Pons (tissue), 1 donor: ENCODE measurements at places on chromosomes 5 and 9.

DNA sequence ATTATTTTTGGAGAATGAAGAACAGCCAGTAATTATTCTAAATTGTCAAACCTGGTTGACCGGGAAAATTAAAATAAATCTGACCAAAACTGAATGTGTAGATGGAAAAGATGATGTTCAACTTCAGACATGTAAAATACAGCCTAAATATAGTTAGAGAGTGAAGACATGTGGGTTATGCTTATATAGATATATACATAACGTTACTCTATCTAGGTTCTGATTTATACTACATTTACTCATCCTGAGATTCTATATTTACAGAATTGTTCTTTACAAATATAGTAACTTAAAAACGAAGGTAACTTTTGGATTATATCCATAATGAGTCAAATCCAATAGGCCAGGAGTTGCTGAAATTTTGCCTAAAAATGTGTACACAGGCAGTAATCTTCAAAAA, 20.8 kb upstream of the THG1L start:
- no peak for DNase-seq

GRCh38 chr9:35529161-35529823, 39.4 kb downstream of the RUSC2 start:
- peak; percentile 68 for DNase-seq

GRCh38 chr5:73171495-73171894, 1.5 kb upstream of the TMEM174 start:
- no peak for DNase-seq

GRCh38 chr5:148788636-148789035, 37.8 kb upstream of the ADRB2 start:
- DNase-seq, result no peak

GRCh38 chr5:33297760-33298216, 143.0 kb upstream of the TARS1 start:
- DNase-seq, result no peak

DNA sequence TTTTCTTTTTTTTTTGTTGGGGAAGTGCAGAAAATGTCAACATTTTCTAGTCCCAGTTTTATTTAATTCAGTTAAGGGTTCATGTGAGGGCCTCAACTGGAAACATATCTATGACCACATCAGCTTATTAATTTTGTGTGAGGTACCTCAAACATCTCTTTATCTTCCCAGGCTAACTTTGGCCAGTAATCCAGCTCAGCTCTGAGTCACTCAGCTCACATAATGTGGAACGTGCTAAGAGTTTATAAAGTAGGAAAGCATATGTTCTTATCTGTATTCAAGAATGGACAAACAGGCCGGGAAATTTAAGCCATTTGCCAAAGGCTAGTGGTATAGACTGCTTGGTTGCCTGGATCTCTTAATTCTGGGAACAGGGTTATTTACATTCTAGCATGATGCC, 118.4 kb downstream of the INSYN2B start:
- DNase-seq, result no peak

- no peak for DNase-seq
These were observed 4.2 kb upstream of the IL6ST start for GRCh38 chr5:55998966-55999365.

DNA sequence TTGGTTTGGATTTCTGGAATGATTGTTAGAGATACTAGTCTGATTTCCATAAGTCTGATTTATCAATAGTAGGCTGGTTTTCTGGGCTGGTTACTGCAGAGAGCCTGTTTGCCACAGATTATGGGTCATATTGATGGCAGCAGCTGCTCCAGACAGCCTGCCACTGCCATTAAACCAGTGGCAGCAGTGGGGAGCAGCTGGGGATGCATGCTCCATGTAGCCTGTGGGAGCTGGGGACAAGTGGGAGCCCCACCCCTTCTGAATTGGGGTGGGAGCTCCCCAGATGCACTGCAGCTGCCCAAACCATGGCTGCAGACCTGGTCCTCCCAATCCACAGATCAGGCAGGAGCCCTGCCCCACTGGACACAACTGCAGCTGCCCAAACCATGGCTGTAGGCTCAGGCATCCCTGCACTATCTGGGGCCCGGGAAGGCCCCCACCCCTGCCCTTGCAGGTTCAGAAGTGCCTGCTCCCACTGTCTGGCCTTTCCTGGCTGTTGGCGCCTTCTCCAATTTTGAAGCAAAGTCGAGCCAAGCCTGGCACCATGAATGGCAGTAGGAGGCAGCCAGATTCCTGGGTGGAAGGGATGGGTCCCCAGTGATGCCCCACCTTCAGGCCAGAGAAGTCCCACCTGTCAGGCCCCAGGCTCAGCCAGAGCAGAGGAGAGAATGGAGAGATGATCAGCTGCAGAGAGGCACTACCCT, 402.9 kb upstream of the TYRP1 start:
- DNase-seq, result no peak

DNA sequence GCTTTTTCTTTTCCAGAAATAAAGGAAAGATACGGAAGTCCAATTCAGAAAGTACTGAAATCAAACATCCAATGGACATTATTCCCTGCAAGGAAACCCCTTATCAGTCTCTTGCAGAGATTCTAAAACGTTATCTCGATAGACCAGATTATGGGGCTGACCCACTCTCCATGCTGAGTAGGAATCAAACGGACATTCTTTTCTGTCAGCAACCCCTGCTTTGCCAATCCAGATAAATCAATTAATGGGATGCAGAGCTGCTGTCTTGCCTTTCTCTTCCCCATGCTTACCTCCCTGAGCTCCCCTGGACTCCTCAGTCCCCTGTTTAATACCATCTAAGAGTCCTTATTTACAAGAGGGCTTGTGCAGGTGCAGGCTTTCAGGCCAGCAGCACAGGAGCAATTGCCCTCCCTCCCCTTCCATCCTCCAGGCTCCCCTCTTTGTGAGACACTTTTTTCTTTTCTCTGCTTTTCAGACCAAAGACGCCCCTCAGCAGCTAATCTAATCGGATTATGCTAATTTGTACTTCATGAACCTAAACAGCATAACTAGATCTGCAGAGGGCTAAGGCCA, 14.2 kb downstream of the TAL2 start:
- DNase-seq, result no peak

- DNase-seq, result no peak
These were observed 9.8 kb downstream of the SMIM23 start for GRCh38 chr5:171795381-171795780.

- DNase-seq, result no peak
These were observed 157.7 kb downstream of the SLF1 start for GRCh38 chr5:94776167-94776566.

DNA sequence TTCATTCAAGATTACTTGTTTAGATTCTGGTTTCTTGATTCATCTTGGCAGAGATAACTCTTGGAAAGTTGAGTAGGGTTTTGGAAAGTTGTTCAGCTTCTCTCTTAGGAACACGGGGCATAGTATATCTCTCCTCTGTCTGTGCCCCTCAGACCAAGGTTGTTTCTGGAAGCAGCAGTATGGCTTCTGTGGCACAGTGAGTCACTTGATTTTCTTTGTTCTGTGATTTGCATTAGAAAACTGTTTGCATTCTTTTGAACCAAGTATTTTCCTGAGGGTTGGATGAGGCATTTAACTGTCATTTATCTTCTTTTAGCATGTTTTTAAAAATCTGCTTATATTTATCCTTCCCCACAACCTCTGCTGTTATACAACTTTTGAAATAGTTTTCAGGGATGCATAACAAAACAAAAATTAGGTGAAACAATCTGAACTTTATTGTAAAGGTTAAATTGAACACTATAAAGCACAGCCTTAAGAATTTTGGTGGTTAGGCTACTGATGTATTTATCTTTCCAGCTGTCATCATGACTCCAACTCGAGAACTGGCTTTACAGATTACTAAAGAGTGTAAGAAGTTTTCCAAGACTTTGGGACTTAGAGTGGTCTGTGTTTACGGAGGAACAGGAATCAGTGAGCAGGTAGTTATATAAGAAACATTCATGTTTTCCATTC, 26.5 kb downstream of the DDX46 start:
- no peak for DNase-seq

DNA sequence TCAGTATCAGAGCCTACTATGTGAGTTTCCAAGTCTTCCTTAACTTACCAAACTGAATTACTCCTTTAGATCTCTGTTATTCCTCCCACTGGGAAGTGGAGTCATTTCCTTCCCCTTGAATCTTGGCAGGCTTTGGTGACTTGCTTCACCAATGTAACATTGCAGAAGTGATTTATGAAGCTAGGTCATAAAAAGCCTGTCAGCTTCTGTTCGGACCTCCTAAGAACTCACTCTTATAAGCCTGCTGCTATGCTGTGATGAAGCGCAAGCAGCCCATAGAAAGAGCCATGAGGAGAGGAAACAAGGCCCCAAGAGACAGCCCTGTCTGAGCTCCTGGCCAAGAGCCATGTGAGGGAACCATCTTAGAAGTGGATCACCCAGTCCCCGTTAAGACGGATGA, 14.2 kb upstream of the FOXB2 start:
- DNase-seq, result no peak

GRCh38 chr5:58746321-58746720, 163.4 kb downstream of the RAB3C start:
- no peak for DNase-seq

GRCh38 chr9:121125590-121125989, 50.8 kb downstream of the CNTRL start:
- DNase-seq, result no peak

- DNase-seq, result peak; percentile 27
These were observed at the start of gene FOXD1 for GRCh38 chr5:73448463-73449136. TSS of gene FOXD1 (minus strand) at chr5:73448777. CDS start at chr5:73448362, 415 bp downstream.

DNA sequence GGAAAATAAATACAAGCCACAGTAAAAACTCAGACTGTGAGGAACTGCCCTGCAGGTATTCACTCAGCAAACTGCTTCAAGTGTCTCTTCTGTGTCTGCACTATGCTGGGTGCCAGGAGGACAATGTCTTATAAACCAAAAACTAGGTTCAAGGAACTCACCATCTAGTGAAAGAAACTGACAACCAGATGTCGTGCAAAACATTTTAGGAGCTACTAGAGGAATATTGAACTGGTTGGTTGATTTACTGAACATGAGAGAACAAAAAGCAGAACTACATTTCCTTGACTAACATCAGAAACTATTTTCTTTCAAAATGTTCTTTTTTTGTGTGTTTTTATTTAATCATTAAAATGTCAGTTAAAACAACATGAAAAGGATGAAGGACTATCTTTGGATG, 35.2 kb downstream of the ZNF366 start:
- no peak for DNase-seq

GRCh38 chr9:18456624-18457237, 17.2 kb upstream of the ADAMTSL1 start:
- no peak for DNase-seq

DNA sequence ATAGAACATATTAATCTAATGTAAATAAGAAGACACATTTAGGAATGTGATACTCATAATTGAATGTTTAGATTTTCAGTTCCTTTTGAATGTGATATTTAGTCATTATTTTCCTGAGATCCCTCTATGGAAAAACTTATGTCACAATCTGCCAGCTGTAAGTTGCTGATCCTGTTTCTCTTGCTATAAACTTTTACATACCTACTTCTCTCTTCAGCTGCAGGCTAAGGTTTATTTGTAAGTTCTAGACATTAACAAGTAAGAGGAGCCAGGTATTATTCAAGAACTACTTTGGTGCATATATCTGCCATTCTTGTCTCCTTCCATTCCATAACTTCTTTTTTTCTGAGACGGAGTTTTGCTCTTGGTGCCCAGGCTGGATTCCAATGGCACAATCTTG, 462.4 kb downstream of the PRR16 start:
- no peak for DNase-seq

- no peak for DNase-seq
These were observed 14.0 kb upstream of the PSMD5 start for GRCh38 chr9:120856700-120857099.

DNA sequence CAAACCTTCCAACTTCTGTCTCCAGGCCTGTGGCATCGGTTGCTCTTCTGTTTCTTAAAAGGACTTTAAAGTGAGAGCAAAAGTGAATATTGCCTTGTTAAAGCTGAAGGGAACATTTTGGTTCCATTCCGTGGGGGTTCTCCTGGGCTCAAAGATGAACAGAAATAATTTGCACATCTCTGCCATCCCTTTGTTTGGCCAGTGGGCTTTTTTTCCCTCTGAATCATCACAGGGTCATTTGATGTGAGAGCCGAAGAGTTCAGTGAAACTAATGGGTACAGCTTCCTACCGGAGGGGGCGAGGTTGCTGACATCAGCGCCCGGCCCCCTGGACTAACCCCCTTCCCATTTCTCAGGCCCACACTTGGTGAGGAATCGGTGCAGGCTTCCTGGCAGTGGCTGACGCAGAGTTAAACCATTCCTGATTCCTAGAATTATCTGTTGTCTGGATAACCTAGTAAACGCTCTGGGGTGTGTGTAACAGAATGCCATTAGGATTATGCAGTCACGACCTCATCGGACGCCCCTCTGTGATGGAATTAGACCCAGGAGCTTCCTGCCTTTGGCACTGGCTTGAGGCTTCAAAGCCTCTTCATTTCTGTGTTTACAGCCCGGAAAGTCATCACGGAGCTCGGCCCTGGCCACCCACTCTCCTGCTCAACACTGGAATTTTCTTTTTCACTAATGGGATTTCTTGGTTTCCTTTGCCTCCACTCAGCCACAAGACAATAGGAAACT, 61.6 kb upstream of the RPL26L1 start:
- no peak for DNase-seq

GRCh38 chr5:177446200-177447065, at the start of gene PRR7:
TSS of gene PRR7 (plus strand) at chr5:177446814. CDS start at chr5:177455068, 8,254 bp downstream.
- DNase-seq, result peak; percentile 65

DNA sequence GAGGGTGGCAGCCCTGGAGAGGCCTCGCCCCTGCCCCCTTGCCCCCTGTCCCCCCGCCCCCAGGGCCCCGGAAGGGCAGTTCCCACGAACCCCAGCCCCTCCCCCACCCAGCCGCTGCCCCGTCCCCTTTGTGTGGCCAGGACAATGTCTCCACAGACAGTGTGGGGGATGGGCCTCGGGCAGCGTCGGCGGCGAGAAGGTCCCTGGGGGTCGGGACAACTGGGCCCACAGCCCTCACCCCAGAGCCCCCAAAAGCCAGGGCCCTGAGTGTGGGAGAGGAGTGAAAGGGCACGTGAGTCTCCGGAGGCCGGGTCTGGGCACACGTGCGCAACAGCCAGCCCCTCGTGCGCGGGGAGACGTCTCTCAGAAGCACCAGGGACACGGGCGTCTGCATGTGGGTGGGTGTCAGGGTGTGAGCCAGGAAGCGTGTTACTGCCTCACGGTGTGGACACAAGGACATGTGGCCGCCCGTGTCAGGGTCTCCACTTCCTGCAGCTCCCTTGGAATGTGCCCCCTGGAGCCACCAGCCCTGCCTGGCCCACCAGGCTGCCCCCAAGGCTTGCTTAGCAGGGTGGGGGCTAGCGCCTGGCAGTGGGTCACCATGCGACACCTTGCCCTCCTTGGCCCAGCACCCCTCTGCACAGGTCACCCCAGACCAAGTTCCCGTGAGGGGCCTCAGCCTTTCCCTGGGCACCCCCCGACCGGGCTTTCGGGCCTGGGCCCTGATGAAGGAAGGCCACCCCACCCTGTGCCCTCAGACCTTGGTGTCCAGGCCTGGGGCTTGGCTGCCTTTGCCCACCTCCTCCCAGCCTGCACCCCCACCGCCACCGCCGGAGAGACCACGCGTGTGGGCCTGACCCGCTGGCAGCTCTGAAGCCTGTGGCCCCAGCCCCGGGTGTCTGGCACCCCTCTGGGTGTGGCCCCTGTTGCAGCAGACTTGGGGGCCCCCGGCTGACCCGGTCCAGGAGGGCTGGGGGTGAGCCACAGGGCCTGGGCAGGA, 12.8 kb upstream of the NRARP start:
- no peak for DNase-seq
